A549 treated with CORT108297 at 1 μM for 4 hours (cell line): ENCODE measurements at places on chromosomes 1 and 21. TPM values are rescaled to one million over a fixed set of nuclear protein-coding genes. Genes with fewer than 3 reads are reported as not detected.

The DIRAS3 gene
- total RNA-seq = 1.1 to 1.6 TPM (median 1.4 TPM) in 5 replicates

The ODF2L gene
- 9.1 to 10.2 TPM (median 9.9 TPM) in 5 replicates for total RNA-seq

The SPOCD1 gene
- 4.0 to 6.3 TPM (median 4.6 TPM) in 5 replicates for total RNA-seq

The SYCP1 gene
- total RNA-seq = not detected in 5 replicates

The HLX gene
- total RNA-seq = 3.6 to 5.1 TPM (median 4.0 TPM) in 5 replicates

The DDR2 gene
- 0.25 to 0.42 TPM (median 0.37 TPM) in 5 replicates for total RNA-seq

The GPR52 gene
- total RNA-seq = not detected in 5 replicates

The CADM3 gene
- total RNA-seq = 0.03 to 0.24 TPM (median 0.12 TPM) in 5 replicates
